ENCODE measurements at places on chromosomes 1 and 21. TPM values are rescaled to one million over a fixed set of nuclear protein-coding genes. Genes with fewer than 3 reads are reported as not detected.

Gene ACOT7
- total RNA-seq = 9.4 TPM

Gene DAP3
- 143 TPM for total RNA-seq

Gene CHIA
- not detected for total RNA-seq

Gene PAPPA2
- total RNA-seq = 3.9 TPM

Gene ZSWIM5
- total RNA-seq = 1.6 TPM

Gene CFAP107
- total RNA-seq = not detected

Gene LCE6A
- total RNA-seq = not detected

Gene GBP5
- total RNA-seq = 1.8 TPM

Gene TAS1R3
- total RNA-seq = 0.16 TPM

Gene CD101
- 0.32 TPM for total RNA-seq

Gene KLHL17
- total RNA-seq = 5.4 TPM

Gene FMN2
- 0.80 TPM for total RNA-seq

Gene PTAFR
- total RNA-seq = 5.6 TPM

Gene KIF17
- total RNA-seq = 1.8 TPM

Gene INKA2
- 4.6 TPM for total RNA-seq

Gene SFN
- total RNA-seq = not detected

GRCh38 chr21:14541841-14542490, 4.1 kb downstream of the SAMSN1 start:
- DNase-seq = no peak

GRCh38 chr1:27773826-27774445, 917 bp downstream of the STX12 start:
- no peak for DNase-seq

DNA sequence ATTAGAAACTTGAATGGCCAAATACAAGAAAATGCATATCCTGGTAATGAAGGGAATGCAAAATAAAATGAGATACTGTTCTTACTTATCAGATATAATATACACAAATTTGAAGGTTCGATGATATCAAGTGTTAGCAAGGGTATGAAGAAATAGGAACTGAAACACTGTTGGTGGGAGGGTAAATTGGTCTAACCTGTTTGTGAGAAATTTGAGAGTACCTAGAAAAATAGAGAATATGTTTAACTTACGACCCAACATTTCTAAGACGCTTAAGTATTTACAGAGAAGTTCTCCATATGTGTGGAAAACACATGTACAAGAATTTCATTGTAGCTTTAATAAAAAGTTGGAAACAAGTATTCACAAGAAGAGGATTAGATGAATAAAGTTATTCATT, 25.9 kb downstream of the ATG4C start:
- DNase-seq = no peak

GRCh38 chr1:83864991-83865390, 133.9 kb downstream of the TTLL7 start:
- DNase-seq = no peak

DNA sequence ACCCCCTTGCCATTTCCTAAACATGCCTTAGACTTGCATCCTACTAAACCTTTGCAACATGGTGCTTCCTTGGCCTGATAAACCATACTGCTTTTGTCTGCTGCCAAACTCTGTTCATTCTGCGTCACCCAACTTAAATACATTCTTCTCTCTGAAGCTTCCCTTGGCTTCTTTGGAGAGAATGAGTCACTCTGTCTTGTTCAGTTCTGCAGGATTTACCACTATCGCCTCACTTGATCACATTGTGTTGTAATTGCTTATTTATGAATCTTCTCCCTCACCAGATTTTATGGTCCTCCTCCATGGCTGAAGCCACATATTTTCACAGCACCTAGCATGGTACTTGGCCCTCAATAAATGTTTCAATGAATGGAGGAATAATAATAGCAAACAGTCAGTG, 21.7 kb upstream of the TUT4 start:
- no peak for DNase-seq

DNA sequence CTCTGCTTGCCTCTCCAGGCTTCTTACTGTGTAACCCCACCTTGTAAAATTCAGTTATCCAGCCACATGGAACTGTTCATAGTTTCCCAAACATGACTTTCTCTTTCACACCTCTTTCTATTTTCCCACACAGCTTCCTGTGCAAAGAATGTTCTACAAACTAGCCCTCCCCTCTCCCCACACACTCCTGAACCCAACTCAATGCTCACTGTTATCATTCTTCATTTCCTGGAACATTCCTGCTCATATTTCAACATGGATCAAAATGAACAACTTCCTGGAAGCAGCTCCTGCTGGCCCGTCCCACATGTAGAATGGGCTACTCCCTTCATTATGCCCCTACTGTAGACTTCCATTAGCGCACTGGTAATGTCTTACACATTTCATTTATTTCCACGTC, 7.5 kb upstream of the HSD11B1 start:
- no peak for DNase-seq

- DNase-seq = no peak
Measured at GRCh38 chr1:20658166-20658915, 2.8 kb downstream of the DDOST start.

- DNase-seq = no peak
Measured at GRCh38 chr21:41188486-41189149, 20.7 kb downstream of the BACE2 start.

GRCh38 chr1:191963781-191964455, 194.3 kb upstream of the RGS18 start:
- no peak for DNase-seq

GRCh38 chr1:190747704-190748103, 270.0 kb upstream of the BRINP3 start:
- DNase-seq = no peak

- DNase-seq = no peak
Measured at GRCh38 chr21:25464275-25464674, 143.0 kb downstream of the MRPL39 start.

- DNase-seq = no peak
Measured at GRCh38 chr1:82466891-82467290, 666.2 kb downstream of the ADGRL2 start.

- DNase-seq = no peak
Measured at GRCh38 chr21:23578027-23578426, 2029.3 kb downstream of the MRPL39 start.

DNA sequence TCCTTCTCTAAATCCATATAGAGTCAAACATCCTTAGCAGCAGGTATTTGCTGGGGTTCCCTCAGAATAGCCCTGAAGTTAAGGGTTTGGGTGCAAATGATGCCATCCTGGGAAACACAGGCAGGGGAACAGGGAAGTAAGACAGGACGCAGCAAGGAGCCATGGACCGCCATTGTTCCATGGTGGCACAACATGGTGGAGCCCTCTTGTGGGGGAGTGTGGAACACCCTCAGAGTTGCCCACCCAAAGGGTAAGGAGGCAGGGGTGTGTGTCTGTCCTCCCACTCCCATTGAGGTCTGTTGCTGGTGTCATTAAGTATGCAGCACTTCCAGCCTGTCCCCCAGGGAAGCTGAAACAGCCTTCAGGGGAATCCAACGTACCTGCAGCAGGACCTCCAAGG, 20.4 kb upstream of the RCAN1 start:
- no peak for DNase-seq

GRCh38 chr1:194485432-194485831, 1299.0 kb upstream of the B3GALT2 start:
- DNase-seq = no peak

GRCh38 chr1:64405833-64406232, 64.1 kb upstream of the CACHD1 start:
- DNase-seq = no peak

- DNase-seq = no peak
Measured at GRCh38 chr1:174812016-174812415, 187.7 kb upstream of the CACYBP start.

- DNase-seq = no peak
Measured at GRCh38 chr1:51093581-51093980, 8.4 kb upstream of the C1orf185 start.

DNA sequence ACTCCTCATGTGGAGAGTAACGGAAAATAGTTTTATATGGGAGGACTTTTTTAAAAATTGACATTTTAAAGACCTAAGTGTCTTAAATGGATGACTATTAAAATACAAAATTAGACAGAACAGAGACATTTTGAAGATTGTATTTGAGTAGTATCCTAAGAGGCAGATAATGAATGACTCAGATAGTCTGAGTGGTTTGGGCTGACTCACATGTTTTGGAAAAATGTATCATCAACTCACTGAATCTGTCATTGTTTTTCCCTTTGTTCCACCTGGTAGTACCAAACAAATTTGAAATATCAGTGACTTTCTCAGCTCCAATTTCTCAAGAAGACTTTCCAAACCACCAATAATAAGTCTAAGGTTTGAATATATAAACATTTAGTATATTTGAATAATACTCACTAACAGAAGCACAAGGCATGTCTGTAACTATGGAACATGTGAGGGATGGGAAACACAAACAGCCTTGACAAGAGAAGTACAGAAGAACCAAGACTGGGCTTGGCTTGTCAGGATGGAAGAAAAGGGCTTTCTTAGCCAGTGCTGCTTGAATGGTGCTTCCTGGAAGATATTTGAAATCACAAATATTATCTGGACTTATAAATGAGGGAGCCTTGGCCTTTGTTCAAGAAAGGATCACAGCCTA, 90.6 kb downstream of the SGIP1 start:
- DNase-seq = no peak

- no peak for DNase-seq
Measured at GRCh38 chr1:54815086-54815876, 14.2 kb upstream of the TTC22 start.

DNA sequence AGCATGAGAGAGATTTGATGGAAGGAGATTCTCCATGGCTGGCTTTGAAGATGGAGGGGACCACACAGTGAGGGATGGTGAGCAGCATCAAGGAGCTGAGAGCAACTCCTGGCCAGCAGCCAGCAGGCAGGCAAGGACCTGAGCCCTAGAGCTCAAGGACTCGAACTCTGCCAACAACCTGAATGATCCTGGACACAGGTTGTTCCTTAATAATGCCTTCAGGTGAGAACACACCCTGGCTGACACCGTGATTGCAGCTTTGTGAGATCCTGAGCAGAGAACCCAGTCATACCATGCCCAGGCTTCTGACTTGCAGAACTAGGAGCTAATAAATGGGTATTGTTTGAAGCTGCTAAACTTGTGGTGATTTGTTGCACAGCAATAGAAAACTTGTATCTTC, 183.1 kb downstream of the LMX1A start:
- DNase-seq = no peak

GRCh38 chr21:35321322-35322200, 272.5 kb upstream of the RUNX1 start:
- no peak for DNase-seq

GRCh38 chr1:70893381-70893780, 154.2 kb downstream of the PTGER3 start:
- DNase-seq = no peak

DNA sequence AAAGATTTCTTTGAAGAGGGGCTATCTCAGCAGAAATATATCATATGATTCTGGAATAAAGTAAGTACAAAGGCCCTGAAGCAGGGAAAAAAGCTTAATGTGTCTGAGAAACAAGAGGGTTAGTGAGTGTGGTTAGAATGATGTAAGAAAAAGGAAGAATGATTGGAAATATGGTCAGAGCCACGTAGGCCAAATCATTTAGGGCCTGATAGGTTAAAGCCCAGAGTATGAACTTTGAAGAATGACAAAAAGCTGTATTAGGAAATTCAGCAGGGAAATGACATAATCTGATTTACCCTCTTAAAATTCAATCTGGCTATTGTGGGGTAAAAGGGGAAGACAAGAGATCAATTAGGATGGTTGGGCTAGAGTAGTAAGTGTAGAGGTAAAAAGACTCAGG, 69.0 kb upstream of the MUTYH start:
- DNase-seq = no peak

DNA sequence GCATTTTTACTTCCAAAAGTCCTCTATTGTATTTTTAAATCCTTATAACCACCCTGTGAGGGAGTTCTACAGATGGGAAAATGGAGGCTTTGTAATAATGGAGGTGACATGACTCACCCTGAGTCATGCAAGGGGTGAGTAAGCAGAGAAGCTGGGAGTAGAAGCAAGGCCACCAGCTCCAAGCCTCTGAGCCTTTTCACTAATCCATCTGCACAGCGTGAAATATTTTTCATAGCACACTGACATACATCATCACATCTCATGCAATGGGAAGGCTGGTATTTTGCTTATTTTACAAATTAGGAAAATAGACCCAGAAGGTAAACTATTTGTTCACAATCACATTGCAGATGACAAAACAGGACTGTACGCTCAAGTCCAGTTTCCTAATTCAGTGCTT, 96.9 kb downstream of the KCNH1 start:
- DNase-seq = no peak

DNA sequence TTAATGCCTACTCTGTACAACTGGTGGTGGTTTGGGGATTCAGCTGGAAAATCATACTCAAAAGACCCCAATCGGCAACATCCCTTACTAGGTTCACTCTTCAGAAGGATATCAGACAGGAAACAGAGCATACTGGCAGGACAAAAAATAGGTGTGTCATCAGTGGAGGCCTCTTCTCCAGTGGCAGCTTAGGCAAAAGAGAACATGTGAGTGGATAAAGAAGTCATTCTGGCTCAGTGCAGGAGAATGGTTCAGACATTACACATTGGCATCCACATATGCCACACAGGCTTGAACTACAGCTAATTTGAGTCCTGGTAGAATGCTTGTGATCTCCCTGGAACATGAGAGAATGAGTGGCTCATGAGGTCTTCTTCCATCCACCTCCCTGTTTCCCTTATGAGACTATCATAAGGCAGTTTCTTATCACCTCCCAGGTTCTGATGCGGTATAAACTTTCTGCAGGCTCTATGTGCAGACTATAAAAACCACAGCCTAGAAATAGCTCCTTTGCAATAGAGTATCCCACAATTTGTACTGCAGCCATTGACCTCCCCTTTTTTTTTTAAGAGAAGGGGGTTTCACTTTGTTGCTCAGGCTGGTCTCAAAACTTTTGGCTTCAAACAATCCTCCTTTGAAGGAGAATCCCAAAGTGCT, 24.7 kb downstream of the VAMP4 start:
- DNase-seq = no peak

- no peak for DNase-seq
Measured at GRCh38 chr1:39026866-39027507, 837 bp downstream of the NDUFS5 start.

GRCh38 chr1:169570172-169570574, 16.1 kb downstream of the F5 start:
- DNase-seq = no peak

- no peak for DNase-seq
Measured at GRCh38 chr1:59707178-59707791, 107.5 kb upstream of the HOOK1 start.

DNA sequence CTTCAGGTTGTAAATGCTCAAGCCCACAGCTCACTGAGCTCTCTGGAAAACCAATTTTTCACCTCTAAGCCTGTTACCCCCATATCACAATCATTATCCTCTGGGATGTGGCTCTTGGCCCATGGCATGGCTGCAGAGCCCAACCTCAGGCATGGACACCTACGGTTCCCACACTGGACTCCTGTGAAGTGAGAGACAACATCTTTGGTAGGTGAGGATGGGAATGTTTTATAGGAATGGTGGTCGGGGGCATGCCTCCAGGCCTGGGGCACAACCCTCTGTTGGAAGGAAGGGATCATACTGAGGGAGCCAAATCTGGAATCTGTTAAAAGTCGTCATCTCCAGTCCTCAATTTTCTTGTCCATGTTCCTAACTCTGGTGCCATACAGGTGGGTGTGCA, 179.1 kb downstream of the FOXD2 start:
- DNase-seq = no peak

- no peak for DNase-seq
Measured at GRCh38 chr1:224090116-224090515, 23.8 kb upstream of the FBXO28 start.

- no peak for DNase-seq
Measured at GRCh38 chr1:168893359-168893801, 164.4 kb upstream of the DPT start.
